Stimulated activated CD8-positive, alpha-beta memory T cell treated with anti-CD3 and anti-CD28 coated beads, Interleukin-2, amount 100 ng/mL, for 1 hour (primary cell): ENCODE measurements at places on chromosomes 6 and 20.

GRCh38 chr20:31822421-31823330, 3.5 kb downstream of the MYLK2 start:
- peak; percentile 67 for DNase-seq

GRCh38 chr6:136146130-136146529, 104.0 kb downstream of the MTFR2 start:
- no peak for DNase-seq

- DNase-seq = no peak
Measured at GRCh38 chr6:38179794-38180430, 360.4 kb downstream of the ZFAND3 start.

DNA sequence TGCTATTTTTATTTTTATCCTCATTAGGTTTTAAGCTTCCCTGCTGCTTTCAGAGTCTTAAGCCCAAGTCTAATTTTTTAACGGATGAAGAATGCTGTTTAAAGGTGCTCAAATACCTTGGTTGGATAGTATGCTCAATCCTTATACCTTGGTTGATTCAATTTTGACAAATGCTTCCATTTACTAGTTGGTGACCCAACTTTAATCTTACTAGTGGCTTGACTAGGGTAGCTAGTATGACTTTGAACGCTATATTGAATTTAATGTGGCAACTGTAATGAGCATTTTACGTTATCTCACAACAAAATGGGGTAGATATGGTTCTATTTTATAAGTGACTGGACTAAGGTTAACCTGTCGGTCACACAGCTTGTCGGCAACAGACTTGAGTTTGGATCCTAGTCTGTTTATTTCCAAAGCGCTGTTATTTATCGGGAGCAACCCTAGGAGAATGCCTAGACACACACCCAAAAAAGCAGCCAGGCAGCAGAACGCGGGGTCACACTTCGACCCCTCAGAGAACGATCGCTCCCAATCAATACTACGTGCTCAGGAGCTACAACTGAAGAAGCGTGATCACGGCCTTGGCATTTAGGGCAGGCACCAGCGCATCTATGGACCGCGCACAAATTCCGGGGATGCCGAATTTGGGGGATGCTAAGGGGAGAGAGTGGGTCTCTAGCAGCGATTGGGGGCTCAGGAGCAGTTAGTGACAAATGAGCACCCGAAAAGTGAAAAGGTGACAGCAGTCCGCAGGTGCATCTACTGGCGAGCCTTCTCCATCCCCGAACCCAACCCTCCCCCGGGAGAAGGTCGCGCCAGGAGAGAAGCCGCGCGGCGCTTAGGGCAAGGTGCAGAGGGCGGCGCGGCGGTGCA, 586 bp upstream of the ALDH5A1 start:
- DNase-seq = no peak

GRCh38 chr6:110180228-110181008, at the start of gene CDC40:
CDC40 (plus strand) TSS chr6:110180427; CDS start chr6:110180445, 18 bp downstream.
- peak; percentile 26 for DNase-seq

DNA sequence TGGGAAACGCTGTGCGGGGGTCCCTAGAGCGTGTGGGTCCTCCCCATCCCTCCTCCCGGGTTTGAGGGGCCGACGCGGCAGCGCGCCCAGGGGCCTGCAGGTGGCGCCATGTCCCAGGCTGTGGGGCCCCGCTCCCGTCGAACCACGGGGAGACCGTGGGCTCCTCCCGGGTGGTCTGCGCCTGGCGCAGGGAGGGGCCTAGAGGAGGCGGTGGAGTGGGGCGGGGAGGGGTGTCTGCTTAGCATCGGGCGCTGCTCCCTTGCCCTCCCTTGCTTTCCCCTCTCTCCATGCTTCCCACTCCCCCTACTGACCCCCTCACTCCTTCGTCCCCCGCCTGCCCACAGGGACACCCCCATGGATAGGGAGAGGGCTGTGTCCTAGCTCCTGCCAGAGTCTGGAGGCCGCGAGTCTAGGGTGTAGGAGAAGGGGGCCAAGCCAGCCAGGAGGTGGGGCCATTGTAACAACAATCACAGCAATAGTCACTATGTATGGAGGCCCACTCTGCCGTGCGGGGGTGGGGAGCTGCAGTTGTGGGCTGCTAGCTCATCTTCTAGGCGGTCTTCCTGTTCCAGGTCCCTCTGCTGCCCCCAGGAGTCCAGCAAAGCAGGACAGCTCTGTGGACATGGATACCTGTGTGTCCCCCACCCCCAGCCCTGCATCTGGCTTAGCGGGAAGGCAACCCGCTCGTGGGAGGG, 51.7 kb downstream of the CHMP4B start:
- DNase-seq = no peak

- DNase-seq = no peak
Measured at GRCh38 chr6:33123732-33124524, 48.1 kb downstream of the HLA-DPB1 start.

DNA sequence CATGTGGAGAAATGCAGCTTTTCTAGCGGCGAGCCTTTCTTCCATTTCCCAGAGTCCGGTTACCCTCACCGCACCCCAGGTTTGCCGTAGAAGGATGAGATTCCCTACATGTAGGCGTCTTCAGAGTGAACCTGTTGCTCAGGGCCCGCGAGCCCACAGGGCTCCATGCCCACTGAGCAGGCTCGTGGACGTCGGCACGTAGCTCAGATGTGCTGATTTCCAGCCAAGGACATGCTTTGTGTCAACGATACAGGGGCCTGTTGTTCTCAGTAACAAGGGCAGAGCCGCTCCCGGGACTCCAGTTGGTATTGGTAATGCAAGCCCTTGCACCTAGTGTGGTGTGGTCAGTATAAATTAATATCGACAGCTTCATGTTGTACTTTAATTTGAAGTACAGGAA, 159.6 kb downstream of the MTHFD1L start:
- no peak for DNase-seq

DNA sequence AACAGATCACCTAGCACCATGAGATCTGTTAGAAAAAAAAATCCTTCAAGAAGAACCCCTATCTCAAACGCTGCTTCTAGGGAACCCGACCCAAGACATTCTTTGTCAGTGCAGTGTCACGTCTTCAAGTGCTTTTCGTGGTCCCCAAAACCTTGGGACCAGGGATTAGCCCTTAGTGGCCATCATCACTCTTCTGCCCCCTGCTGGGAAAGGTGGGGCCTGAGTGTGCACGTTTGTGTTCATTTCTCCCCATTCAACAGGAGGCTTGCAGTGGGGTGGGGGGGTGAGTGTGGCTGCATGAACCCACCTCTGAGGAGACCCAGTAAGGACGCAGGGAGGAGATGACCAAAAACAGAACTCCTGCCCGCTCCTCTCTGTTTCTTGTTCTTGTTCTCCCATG, 218.2 kb upstream of the RNF24 start:
- DNase-seq = no peak

DNA sequence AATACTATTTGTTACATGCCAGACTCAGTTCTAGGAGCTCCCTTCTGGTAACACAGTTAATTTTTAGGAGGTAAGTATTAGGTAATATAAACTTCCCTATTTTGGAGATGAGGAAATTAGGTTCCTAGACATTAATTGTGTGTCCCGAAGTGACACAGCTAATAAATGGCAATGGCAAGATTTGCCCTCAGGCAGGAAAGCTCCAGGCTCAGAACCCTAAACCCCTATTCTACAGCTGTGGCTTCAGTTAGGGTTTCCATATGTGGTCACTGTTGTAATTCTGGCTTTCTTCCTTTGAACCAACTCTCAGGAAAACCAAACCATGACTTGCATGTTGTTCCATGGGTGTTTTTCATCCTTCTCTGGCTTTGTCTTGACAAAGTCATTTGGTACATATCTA, 188.2 kb downstream of the PLCB1 start:
- DNase-seq = no peak

DNA sequence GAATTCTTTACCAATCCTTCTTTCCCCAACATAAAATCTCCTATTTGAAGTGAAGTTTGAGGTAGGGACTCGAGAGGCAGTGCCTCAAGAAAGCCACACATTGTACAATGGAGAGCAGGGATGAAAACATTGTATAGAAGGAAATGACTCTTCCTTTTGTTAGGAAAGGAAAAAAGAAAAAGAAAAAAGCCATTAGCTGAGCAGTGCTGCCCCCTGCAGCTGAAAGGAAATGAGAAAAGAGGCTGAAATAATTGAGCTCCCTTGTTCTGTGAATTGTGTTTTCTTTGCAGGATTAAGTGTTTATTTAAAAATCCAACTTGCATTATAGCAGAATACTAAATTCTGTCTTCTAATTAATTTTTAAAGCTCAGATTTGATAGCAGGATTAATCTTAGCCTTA, 162.9 kb upstream of the SASH1 start:
- DNase-seq = no peak

DNA sequence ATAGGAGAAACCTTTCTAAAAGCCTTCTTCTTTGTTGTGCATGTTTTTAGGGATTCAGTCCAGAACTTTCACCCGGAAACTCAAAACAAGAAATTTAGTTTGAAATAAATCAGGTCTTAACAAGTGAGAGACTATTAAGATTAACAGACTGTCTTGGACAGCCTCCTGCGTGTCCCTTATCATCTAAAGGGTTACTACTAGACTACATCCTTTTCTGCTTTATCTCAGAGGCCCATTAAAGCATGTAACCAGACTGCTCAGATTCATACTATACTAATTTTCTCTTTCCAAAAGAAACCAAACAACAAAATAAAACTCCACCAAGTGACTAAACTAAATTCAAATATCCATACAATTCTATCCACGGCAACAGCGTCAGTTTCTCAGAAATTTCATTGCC, 173.8 kb downstream of the GMPR start:
- no peak for DNase-seq

DNA sequence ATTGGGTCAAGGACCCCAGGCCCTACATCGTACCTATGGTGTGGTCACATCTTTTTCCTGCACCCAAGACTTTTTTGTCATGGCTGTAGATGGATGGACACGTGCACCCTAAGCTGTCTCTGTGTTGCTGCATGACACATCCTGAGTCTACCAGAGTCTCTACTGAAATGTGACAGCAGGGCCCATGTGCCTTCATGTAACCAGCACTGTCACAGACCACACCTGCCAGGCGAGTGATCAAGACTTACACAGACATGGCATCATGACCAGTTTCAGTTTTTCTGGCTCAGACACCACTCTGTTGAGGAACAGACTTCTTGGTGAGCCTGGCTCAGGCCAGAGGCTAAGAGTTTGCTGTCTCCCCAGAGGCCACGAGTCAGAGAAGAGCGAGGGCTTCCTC, 7.6 kb downstream of the PRND start:
- DNase-seq = no peak

DNA sequence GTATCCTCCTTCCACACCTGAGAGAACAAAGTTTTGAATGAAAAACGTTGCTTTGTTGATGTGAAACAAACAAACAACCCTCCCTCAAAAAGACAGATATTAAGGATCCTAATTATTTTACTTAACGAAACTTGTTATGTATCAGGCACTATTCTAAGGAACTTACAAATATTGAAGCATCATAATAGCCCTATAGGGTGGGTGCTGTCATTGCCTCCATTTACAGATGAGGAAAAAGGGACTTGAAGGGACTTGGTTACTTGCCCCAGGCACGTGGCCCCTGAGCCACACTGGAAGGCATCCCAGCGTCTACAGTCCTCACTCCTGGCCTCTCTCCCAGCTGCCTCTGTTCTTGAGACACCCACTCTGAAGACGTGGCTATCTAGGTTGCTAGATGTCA, 20.2 kb upstream of the OLIG3 start:
- DNase-seq = no peak

GRCh38 chr6:168451805-168452517, 11.0 kb downstream of the SMOC2 start:
- no peak for DNase-seq
